WTC11 (cell line): ENCODE measurements at places on chromosomes 4 and X.
A peak's percentile ranks its signal among the peaks of the same experiment; 100 is the strongest.

DNA sequence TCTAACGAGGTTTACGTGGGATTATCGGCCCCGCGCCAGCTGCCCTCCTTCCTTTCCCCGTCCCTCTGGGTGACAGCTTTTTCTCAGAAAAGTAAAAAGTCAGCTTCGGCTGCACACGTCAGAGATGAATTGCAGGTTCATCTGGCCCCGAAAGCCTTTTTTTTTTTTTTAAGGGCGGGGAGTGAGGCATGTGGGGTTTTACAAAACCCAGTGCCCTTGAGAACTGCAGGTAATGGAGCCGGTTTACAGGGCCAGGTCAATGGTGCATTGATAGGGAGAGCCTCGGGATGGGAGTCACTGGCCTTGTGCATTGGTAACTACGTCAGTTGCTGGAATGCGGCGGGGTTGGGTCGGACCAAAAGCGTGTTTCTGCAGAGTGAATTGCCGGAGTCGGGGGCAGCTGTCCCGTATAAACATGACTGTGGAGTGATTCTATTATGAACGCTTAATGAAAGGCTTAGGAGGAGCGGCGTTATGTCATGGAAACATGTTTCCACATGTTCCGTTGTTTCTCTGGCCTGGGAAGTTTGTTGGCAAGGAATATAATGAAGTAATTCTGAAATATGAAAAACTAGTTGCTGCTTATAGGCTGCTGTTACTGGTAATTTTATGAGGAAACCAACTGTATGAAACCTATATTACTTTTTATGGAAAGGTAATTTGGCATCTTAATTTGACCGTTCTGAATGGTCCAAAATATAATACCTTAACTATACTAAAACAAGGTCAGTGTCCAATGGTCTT is 1.1 kb downstream of the HSPA4L start:
- peak; percentile 57 for DNase-seq

GRCh38 chr4:184824081-184824775 is 1.5 kb downstream of the ACSL1 start:
- DNase-seq, result no peak

DNA sequence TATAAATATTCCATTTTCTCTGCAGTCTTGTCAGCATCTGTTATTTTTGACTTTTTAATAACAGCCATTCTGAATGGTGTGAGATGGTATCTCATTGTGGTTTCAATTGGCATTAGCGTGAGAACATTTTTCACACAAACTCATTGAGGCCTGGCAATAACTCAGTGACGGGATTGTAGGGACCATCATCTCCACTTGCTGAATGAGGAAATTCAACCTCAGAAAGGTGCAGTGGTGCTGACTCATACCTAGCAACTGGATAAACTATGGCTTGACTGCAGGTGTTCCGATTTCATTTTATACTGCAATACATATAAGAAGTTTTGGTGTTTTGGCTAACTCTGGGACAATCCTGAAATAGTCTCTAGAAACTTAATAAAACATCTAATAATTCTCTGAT is 88.3 kb upstream of the DDIT4L start:
- no peak for DNase-seq

DNA sequence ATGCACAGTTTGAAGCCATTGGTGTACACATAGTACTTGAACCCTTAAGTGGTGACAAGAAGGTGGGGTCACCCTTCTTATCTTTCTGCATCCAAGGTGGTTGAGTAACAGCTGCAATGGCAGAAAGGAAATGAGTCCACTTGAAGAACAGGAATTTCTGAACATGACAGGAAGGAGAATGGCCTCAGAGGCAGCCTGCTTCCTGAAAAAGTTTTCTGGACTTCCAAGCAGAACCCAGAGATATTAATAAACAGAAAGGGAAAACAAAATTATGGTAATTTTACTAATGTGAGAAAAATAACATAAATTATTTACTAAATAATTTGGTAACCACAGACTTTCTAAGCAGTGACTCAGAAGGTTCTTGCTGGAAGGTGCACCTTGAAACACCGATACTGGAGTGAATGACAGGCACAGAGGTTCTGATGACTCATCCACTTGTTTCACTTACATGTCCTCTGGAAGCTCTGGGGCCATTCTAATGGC is 119.9 kb upstream of the HS3ST1 start:
- DNase-seq, result no peak

DNA sequence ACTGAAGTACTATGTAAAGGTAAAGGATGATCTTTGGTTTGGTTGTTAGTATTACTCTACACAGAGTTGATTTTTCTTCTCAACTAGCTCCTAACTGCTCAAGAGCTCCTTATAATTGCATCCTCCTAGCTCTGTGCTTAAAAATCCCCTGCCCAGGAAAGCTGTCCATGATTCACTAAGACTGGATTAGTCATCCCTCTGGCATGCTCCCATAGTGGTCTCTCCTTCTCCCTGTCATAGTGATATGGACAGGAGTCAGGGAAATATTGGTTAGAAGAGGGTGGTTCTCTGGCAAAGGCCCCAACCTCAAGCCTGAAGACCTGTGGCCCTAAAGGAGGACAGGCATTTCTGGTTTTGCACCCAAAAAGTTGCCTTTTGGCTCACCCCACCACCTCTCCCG is 242.3 kb upstream of the KCNIP4 start:
- DNase-seq, result no peak

GRCh38 chr4:112147697-112148096 is 2.4 kb downstream of the FAM241A start:
- no peak for DNase-seq

GRCh38 chr4:126807132-126807531 is 825.6 kb upstream of the INTU start:
- no peak for DNase-seq

GRCh38 chr4:42638993-42639392 is 17.9 kb downstream of the ATP8A1 start:
- no peak for DNase-seq

- no peak for DNase-seq
These were observed 81.0 kb upstream of the SPRY1 start for GRCh38 chr4:123315617-123316016.

GRCh38 chr4:140675599-140676231 is 80.5 kb downstream of the TBC1D9 start:
- no peak for DNase-seq

- peak; percentile 48 for DNase-seq
These were observed 14.5 kb upstream of the KDM5C start for GRCh38 chrX:53239474-53239873.

DNA sequence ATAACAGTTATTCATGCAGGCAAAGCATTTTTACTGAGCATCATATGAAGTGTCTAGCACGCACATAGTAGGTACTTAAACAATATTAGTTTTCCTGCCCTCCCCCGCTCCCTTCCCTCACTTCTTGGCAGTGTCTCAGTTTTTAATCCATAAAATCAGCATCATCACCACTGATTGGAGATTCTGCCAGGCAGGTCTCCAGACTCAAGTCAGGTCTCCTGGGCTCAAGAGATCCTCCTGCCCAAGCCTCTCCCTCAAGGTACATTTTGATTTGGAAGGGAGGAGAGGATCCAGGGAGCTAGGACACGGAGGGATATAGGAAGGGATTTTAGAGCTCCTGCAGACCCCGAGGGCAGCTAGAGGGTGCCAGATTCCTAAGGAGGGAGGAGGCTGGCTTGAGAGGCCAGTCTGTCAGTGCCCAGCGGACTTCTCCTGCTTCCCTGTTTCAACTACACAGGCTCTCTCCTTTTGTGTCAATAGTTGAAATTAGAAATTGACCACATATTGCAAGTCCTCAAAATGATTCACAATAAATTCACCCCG is 4.4 kb upstream of the FAT1 start:
- DNase-seq, result peak; percentile 30

DNA sequence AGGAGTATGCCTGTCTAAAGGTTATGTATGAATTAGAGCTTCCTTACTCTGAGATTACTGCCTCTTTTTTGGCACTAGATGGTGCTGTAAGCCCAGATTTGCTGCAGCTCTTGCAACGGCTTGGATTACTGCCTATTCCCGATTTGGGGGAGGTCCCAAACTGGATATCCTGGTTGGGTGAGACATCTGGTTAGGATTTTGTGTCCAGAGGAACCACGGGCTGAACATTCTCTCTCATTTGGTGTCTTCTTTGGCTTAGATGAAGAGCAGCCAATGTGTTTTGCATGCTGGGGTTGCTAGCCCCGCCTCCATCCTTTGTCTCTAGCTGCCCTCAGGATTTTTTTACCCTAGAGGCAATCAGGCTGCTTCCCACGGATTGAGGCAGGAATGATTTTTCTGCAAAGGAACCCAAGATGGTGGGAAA is 31.9 kb downstream of the F8A1 start:
- peak; percentile 39 for DNase-seq

DNA sequence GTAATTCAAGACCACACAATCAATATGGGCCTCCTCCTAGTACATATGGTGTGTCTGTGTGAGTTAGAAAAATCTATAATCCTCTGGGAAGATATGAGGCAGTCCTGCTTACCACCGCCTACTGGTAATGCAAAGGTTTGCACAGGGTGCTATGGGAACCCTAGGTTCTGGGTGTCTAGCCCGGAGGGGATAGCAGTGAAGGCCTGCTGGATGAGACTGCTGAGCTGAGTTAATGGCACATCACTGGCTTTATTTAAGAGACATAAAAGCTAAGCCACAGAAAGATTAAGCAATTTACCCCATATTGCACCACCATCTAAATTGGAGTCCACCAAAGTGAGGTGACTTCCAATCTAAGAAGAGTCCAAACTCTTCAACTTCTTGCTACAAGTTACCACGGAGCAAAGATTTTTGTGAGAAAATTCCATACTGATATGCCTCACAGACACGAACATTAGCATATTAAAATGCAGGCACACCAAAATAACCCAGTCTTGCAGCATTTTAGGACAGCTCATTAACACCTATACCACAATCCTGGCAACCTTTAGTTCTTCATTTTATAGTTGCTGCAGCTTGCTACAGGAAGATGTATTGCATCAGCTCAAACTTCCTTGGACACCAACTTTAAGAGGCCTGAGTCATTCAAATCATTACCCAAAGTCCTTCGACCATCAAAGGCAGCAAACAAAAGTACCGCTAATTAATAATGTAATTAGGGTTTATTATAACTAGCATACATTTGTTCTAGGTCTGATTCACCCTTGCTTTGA is 13.7 kb downstream of the DGKK start:
- no peak for DNase-seq

- DNase-seq, result no peak
These were observed 420.8 kb upstream of the DIPK2B start for GRCh38 chrX:45621376-45622041.

DNA sequence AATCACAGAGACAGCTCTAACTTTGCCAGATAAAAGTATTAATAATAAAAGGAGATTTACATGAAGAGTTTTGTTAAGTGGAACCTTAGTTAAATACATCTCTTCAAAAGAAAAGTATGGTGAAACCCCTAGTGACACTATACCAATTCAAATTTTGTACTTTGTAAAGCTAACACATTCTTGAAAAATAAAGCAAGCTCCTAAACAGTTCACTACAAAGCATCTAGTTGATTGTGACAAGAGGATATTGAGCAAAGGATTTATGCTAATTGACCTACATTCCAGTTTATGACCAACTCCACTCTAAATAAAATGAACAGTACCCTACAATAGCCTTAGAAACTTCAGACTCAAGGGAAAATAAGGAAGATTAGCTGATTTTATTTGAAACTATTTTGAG is 69.4 kb upstream of the WDR17 start:
- no peak for DNase-seq

DNA sequence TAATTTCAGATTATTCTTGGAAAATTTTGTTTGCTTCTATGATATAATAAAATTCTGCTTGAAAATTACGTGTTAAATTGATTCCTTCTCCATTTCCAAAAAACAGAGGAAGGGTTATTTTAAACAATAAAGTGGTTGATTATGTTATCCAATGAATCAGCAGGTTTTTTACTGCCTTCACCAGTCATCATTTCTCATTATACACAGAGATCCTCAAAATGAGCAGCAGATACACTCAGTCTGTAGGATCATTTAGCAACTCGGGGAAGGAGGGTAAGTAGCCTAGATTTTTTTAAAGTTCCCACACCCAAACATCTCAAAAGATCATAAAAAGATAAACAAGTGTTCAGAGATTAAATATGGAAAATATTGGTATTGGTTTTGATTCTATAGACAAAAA is 6.8 kb upstream of the TMEM144 start:
- no peak for DNase-seq

DNA sequence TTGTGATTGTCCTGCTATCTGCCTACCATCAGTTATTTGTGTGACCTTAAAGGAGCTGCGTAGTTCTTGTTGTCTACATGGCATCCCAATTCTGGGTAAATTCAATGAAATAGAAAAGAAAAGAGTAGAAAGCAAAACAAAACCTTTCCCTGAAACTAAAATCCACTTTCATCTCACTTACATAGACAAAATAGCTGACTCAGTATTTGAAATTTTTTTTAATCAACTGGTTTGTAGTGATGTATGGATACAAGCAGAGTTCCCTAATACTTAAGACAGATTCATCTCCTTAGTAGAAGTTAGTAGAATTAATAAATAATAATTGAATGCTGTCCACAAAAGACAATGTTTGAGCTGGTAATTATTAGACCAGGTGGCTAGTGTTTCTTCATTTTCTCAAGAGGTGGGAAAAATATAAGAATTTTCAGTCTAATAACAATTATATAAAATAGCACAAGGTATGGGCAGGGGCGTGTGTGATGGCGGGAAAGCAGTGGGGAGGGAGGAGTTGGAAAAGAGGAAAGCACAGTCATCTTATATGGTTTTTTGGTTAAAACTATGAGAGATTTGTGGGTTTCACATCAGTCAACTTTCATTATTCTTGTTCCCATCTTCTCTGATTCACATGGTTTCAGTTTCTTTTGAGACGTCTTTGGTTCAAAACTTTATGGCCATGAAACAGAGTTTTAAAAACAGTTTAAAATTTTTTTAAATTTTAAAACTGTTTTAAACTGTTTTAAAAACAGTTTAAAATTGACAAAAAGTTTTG is 275.2 kb downstream of the SPRY1 start:
- DNase-seq, result no peak

- DNase-seq, result no peak
These were observed 19.5 kb upstream of the NOCT start for GRCh38 chr4:138996090-138996489.

GRCh38 chrX:103651151-103651773 is 22.5 kb downstream of the TCEAL1 start:
- DNase-seq, result no peak

GRCh38 chr4:76697129-76697803 is 200.7 kb downstream of the SOWAHB start:
- no peak for DNase-seq

GRCh38 chr4:83114576-83114975 is at the start of gene PLAC8:
Gene PLAC8, minus strand, starts transcription at chr4:83114729. Its CDS starts 6,808 bp downstream, at chr4:83107921.
- no peak for DNase-seq

DNA sequence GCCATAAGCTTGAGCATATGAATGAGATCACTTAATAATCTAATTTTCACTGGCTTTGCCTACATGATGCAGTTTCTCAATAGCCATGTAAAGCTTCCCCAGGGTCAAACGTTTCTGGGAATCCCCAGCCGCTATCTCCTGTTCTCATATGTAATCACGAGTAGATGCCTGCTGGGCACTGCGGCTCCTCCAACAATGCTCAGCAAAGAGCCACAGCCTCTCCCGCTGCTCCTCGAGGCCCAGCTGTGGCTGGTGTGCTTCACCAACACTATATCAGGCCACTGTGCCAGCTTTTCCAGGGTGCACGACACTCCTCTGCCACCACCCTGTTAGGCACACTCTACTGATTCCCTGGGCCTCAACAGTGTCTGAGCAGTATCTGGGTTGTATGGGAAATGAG is 78.3 kb upstream of the RASGEF1B start:
- DNase-seq, result no peak
